GM10248 (cell line): ENCODE measurements at places on chromosomes 11 and 22.

- no peak for DNase-seq
These were observed 45.0 kb upstream of the MYH9 start for GRCh38 chr22:36432592-36433317.

DNA sequence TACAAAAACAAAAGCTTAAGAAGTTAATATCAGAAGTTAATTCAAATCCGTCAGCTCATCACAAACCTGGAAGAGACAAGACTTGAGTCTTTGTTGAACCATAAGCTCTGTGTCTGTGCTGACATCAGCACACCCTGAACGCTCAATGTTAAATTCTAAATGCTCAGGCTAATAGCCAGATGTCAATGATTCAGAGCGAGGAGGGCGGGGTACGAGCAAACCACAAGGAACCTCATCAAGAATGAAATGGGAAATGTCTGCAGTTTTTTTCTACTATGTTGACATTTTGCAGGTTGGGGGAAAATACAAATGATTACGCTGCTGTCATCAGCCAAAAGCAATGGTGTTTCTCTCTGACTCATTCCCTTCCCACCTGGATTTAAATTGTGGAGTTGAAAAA lies 1057.2 kb downstream of the NTM start:
- no peak for DNase-seq

DNA sequence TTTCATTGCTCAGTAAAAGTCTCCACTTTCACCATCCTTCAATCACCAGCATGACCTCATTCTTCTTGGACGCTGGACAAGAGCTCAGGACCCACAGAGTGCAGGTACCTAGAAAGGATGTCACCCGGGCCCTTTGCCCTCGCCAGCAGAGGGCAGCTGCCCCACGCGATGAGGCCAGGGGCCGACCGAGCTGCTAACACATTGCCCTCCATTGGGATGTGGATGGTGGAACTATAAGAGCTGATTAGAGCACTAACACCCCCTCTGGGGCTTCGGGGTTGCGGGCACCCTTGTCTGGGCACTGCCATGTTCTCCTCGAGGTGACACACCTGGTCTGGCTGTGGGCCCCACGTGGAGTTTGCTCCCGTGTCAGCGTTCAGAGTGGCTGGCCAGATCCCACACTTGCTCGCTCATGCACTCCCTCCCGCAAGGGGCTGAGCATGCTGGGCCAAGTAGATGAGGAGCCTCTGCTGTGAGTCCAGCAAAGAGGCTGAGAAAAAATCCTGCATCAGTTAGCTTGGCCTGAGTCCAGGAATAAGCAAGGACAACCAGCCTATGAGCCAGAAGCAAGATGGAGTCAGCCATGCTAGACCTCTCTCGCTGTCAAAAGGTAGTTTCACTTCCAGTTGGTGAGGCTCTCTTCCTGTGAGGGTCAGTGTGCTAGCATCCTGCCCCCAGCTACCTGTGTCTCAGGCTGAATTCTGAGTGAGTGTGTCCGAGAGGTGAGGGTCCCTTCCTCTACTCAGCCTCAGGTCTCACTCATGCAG lies 9.8 kb downstream of the KRTAP5-6 start:
- DNase-seq = no peak

DNA sequence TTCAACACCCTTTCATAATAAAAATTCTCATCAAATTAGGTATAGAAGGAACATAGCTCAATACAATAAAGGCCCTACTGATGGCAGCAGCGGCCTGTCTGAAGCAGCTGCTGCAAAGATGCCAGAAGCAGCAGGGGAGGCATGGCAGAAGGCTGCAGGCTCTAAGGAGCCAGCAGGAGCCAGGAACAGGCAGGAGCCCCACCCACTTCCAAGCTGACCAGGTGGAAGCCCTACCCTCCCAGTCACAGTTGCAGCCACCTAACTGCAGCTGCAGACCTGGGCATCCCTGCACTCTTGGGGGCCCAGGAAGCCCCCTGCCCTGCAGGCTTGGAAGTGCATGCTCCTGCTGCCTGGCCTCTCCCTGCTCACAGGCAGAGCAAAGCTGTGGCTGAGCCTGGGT lies 18.2 kb upstream of the OR6A2 start:
- DNase-seq = no peak

DNA sequence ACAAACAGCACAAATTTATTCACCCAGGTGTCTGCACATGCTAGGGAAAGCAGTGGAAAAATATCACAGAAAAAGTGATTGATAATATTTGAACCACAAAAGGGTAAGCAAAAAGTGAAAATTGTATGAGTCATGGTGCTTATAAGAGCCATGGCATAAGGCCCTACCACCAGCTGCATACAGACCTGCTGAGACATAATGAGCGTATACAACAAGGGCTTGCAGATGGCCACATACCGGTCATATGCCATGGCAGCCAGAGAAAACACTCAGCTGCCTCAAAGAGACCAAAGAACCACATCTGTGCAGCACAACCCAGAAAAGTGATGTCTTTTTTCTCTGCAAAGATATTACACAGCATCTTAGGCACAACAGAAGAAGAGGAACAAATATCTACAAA lies 71.4 kb upstream of the OR9G4 start:
- DNase-seq = no peak

DNA sequence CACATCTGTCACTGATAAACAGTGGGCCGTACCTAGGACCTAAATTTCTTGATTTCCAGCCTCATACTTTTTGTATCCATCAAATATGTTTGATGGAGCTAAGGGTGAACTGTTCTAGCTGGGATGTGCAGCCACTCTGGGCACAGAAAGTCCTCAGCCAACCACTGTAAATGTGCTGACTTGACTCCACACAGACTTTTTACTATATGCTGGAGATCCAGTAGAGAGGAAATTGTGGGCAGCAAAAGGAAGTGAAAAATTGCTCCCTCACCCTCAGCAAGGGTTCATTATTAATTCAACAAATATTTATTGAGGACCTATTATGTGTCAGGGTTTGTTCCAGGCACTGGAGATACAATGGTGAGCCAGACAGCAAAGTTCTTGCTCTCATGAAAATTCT lies 54.2 kb upstream of the AMPD3 start:
- DNase-seq = no peak

DNA sequence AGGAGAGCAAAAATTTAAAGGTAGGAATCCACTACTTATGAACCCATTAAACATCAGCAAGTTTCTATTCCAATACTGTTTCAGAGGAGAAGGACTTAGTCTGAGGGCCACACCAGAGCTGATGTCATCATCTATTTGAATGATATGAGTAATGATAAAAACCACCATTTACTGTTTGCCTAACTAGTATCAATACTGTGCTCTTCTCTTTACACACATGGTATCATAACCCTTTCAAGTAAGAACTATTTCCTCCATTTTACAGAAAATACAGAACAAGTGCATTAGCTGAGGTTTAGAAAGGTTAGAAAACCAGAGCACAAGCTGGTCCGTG lies 651.3 kb upstream of the KIRREL3 start:
- no peak for DNase-seq
